ENCODE measurements at places on chromosomes 13 and 19.
A peak's percentile ranks its signal among the peaks of the same experiment; 100 is the strongest.

GRCh38 chr19:35987571-35987896, 7.5 kb upstream of the SDHAF1 start:
- no peak for DNase-seq

DNA sequence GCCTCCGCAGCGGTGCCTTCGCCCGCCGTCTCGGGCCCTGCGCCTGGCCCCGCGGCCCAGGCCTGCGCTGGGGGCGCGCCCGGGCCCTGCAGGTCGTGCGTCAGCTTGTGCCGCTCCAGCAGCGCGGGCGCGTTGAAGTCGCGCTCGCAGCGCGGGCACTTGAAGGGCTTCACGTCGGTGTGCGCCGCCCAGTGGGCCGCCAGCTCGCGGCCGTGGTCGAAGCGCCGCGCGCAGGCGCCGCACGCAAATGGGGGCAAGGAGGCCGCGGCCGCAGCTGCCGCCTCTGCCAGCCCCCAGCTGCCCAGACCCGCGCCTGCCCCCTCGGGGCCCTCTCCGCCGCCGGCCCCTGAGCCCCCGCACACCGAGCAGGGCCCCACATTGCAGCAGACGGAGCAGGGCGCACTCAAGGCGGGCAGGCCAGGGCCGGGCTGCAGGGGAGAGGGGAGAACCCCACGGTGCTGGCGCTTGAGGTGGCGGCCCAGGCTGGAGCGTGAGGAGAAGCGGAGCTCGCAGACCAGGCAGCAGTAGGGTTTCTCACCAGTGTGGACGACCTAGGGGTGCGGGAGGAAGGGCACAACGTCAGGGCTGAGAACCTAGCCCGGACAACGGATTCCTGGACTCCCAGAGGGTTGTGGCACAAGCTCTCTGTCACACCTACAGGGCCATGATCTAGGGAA, 6.1 kb downstream of the FIZ1 start:
- no peak for DNase-seq

- no peak for DNase-seq
Measured at GRCh38 chr13:85665286-85665685, 133.9 kb downstream of the SLITRK6 start.

DNA sequence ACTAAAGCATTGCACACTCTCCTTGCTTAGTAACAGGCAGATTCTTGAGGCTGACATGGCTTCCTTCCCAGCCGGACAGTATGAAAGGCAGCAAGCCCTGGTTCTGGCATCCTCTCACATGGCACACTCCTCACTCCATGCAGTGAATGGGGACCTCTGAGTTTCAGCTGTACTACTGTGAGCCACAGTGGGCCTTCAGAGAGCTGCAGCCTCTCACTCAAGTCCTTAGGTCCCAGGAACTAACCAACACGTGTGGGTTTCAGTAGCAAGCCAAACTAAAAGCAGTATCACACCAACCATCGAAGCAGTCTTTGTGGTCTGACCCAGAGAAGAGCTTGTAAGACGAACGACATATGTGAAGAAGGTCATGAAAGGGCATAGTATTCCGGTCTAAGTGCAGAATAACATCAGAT, 128.2 kb downstream of the TBC1D4 start:
- no peak for DNase-seq

DNA sequence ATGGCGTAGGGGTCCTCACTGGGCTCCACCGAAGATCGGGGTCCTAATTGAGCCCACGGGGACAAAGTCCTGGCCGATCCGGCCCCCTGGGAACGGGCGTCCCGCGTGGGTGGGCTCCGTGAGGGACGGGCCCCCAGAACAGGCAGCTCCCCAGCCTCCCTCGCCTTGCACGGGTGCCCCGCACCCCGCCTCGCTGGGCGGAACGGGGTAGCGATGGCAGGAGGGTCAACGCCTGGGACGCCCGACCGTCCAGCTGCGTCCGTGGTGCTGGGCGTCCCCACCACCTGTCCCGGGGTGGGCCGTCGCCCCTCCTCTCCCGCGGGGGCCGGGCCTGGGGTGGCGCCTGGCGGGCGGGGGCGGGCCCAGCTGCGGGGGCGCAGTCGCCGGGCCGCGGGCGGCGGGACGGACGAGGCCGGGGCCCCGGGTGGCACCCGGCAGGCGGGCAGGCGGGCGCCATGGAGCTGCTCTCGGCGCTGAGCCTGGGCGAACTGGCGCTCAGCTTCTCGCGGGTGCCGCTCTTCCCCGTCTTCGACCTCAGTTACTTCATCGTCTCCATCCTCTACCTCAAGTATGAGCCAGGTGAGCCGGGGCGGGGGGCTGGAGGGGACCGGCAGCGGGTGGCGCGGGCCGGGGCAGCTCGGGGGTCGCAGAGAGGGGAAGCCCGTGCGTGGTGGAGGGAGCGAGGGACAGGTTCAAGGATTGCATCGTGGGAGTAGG, at the start of gene TMEM38A:
Gene TMEM38A (plus strand): TSS at position 377 of the 717 bp plus-strand sequence. CDS start 79 bp downstream, at position 456.
- DNase-seq = peak; percentile 65

DNA sequence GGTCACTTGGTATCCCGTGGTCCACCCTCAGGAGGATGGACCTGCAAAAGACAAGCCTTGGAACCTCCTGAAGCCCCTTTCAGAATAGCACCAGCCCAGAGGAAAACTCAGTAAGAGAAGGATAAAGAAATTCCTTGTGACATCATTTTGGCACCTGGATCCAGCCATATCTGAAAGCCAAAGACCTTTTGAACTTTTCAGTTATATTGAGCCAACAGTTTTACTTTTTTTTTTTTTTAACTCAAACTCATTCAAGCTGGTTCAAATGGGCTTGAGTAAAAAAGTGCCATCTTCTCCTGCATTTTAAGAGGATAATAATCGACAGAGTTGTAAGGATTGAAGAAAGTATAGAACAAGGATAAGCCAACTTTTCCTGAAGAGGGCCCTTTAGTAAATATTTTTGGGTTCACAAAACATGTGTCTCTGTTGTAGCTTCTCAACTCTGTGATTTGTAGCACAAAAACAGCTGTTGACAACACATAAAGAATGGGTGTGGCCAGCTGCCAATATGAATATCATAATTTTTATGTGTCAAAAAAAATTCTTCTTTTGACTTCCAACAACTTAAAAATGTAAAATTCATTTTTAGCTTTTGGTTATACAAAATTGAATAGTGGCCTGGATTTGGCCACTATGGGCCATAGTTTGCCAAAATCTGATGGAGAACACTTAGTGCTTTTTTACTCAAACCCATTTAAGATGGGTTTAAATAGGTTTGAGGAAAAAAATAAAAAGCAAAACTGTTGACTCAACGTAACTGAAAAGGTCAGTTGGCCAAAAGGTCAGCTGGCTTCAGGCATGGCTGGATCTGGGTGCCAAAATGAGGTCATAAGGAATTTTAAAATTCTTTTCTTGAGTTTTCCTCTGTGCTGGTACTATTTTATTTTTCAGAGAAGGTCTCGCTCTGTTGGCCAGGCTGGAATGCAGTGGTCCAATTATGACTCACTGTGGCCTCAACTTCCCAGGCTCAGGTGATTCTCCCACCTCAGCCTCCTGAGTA, 50.7 kb downstream of the ACSBG2 start:
- DNase-seq = no peak

DNA sequence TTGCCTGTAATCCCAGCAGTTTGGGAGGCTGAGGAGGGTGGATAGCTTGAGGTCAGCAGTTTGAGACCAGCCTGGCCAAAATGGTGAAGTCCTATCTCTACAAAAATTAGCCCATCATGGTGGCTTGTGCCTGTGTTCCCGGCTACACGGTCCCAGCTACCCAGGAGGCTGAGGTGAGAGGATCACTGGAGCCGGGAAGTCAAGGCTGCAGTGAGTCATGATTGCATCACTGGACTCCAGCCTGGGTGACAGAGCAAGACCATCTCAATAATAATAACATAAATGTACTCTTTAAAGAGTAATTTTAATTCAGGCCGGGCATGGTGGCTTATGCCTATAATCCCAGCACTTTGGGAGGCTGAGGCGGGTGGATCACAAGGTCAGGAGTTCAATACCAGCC, 38.7 kb downstream of the SKA3 start:
- DNase-seq = no peak

DNA sequence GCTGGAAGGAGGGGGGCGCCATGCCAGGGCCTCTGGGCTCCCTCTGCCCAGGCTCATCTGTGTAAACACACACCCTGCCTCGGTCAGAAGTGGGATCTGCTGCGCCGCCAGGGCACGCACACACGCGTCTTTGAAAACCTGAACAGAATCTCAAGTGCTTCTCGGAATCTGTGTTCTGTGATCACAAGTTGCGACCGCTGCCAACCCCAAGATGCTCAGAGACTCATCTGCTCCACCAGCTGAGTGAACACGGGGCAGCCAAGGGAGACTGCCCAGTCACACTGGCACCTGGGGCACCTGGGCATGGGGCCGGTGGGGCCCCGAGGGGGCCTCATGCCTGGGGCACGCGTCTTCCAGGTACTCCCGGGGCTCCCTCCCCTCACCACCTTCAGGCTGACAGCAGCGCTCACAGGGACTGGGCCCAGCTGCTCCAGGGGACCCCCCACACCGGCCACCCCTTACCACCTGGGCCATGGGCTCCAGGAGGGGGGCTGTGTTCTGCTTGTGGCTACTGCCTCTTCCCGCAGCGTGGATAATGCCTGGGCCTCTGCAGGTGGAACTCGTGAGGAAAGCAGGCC, 59.0 kb downstream of the KLF2 start:
- DNase-seq = no peak

DNA sequence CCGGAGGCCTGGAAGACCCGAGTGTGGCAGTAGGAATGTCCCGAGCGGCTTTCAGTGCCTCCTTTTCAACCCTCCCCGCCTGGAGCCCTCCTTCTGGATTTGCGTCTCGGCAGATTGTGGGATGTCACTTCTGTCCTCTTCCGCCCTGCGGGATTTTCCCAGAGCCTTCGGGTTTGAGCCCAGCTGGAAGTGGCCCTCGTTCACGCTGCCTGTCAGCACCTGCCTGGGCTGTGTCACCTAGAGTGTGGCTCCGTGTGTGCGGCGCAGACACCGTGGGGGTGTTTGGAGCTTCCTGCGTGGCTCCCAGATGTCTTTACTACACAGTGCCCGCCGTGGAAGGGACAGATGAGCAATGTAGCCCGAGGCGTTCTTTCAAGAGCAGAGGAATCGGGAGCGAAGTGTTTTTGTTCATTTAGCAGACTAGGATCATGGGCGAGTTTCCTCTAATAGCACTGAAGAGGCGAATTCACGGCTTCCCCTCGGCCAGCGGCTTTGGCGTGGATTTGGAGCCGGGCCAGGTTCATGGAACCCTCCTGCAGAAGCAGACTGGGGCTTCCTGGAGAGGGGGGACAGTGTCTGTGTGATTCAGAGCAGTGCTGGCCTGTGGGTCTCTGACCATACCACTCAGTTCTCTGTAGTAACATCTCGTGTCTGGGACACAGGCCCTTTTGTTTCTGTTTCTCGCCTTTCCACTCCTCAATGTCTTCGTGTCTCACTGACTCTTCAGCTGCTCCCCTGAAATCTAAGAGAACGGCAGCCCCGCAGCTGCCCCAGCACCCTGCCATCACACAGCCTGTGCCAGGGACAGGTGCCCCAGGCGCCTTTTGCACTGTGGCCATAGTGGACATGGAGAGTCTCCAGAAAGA, 68.0 kb downstream of the KDM4B start:
- DNase-seq = no peak

- no peak for DNase-seq
Measured at GRCh38 chr19:34366738-34367623, 2.0 kb downstream of the GPI start.

GRCh38 chr13:111259058-111259457, 61.4 kb upstream of the TEX29 start:
- no peak for DNase-seq

DNA sequence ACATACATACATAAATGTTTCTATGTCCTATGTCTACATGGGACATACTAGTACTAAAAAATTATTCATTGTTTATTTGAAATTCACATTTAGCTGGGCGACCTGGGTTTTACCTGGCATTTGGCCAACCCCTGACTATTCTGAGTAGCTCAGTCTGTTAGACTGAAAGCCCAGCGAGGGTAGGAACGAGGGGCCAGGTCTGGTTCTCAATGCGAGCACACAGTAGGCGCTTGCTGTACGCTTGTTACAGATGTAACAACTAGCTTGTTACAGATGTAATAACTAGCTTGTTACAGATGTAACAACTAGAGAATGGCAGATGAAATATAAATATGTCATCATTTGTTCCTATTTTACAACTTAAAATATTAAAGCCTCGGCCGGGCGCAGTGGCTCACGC, 920 bp upstream of the ANO8 start:
- DNase-seq = no peak

DNA sequence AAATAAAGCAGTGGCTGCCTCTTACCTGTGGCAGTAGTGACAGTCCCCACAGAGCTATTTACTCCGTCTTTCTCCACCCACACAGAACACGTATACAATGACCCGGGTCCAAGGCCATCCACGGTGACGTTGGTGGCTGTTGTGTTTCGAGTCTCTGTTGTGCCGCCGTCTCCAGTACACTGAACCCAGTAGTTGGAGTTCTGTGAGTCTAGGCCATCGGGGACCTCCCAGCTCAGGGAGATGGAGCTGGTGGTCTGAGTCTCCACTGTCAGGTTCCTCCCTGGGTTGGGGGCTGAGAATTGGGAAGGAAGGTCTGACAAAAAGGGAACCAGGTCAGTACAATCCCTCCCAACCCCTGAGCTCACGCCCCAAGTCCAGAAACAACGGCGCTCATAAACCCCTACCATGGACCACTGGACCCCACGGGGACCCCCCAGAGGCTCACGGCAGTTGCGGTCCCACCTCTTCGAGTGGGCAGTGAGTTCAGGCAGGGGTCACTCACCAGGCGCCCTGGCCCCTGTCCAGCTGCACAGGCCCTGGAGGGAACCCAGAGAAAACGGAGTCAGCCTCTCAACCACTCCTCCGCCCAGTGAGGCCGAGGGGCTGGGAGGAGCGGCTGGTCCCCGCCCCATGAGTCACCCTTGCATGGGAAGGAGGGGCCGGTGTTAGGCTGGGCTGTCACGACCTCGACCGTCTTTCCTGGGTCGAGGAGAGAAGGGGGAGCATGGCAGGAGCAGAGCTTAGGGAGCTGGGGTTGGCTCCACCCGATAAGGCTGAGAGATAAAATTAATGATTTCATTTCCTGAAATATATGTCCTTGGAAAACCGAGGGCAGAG, 2.4 kb downstream of the PTPRH start:
- no peak for DNase-seq

- DNase-seq = no peak
Measured at GRCh38 chr13:34502621-34503020, 439.4 kb upstream of the NBEA start.

- no peak for DNase-seq
Measured at GRCh38 chr13:48081739-48082138, 13.2 kb downstream of the MED4 start.

DNA sequence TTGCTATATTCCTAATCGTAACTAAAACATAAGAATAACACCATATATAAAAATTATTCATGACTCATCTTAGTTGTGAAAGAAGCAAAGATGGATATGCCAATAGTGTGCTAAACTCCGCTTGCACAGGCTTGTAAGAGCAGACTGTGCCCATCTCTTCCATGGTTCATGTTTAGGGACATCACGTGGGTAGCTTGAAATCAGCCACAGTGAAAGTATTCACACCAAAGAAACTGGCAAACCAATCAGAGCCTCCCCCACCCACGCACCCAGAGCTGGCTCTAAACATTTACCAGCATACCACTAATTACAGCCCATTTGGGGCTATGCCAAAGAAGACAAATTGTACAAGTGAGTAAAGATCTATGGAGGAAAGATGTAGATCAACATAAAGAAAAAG, 147.5 kb downstream of the DIAPH3 start:
- DNase-seq = no peak
